ENCODE measurements at places on chromosomes 16 and 17.

- DNase-seq = no peak
Measured at GRCh38 chr17:187130-187529, 5.7 kb upstream of the DOC2B start.

DNA sequence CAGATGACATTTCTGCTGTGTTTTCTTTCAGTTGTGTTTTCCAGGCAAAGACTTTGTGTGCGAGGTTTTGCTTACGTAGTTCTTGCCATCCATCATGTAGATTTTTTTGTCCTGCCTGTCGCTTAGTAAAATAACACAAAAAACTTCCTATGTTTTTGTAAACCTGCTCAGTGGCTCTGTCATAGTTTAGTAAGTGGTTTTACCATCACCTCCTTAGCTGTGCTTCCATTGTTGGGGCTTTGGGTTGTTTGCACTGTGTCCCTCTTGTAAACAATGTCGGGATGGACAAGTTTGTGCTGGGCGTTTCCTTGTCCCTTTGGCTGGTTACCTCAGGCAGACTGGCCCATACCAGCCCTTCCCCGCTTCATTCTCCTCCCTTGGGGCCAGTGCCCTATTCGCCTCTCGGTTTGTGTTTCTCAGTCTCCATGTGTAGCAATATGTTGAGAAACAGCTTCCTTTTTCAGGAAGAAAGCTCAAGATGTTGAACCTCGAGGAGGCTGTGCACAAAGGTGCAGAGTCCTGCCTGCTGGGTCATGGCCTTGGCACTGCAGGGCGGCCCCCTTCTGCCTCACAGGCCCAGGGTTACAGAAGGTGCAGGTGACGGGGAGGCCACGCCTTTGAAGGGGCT is 74.6 kb downstream of the KSR1 start:
- DNase-seq = no peak

DNA sequence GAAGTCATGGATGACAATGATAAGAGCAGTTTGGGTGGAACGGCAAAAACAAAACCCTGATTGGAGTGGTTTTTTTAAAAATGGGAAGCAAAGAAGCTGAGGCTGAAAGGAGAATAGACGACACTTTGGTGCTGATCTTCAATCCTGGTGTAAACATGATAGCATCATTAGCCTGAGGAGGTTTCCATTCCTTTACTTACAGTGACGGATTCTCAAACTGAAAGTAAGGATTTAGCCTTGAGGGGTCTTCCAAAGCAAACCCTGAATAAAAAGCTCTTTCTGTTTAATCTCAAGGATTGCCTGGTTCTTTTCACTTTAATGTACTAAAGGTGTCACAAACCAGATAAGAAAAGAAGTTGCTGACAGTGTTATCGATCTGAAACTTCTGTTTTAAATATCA is 69.3 kb downstream of the KCNJ2 start:
- DNase-seq = no peak

DNA sequence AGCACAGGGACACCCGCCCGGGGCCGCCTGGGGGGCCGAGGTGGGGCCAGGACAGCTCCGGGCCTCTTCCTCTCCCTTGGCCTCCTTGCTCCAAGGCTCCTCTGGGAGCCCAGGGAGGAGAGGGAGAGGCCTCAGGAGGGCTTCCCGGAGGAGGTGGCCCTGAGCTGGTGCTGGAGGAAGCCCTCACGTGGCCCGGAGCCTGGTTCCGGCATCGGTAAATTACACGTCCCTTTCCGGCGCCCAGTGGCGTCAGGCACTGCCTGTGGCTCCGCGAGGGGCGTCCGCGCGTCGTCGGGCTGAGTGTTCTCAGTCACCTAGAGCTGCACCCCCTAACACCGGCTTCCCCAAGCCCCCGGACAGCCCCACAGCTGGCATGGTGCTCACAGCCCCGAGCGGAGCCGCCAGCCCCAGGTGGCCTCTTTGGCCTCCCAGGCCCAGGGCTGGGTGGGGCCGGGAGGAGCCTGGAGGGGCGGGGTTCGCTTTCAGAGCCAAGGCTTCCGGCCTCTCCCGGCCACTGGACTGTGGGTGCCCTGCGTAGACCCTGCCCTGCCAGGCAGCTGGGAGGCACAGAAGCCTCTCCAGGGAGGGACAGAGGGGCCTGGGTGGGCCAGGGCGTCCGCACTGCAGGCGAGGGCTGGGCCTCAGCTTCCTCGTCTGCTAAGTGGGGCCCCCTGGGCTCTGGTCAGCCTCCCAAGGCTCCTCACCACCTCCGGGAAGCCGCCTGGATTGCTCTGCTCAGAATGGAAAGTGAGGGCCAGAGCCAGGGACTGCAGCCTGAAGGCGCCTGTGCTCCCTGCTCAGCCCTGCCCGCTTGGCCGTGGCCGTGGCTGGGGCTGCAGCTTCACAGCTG is 27.9 kb upstream of the SSTR5 start:
- no peak for DNase-seq

DNA sequence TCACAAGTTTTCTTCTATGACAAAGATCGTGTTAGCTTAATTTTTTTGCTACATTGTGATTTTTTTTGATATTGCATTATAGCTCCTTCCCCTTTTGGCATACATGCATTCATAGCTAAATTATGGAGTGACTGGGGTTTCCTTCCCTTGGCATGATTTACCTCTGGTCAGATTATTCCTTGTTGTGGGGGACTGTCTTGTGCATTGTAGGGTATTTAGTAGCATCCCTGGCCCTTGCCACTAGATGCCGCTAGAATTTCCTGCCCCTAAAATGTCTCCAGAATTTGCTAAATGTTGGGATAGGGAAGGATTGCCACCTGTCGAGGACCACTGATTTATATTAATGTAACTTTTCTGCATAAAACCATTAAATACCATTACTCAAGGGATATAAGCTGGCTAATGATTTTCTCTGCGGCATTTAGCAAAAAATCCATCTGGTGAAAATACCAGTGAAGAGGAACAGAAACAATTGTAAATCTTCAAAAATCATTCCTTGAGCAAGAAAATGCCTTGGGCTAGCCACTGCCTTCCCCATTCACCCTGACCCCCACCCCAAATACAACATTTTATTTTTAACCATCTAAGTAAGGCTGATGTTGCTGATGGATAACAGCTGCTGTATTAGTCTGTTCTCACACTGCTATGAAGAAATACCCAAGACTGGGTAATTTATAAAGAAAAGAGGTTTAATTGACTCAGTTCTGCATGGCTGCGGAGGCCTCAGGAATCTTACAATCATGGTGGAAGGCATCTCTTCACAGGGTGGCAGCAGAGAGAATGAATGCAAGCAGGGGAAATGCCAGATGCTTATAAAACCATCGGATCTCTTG is 195.2 kb downstream of the MAP2K6 start:
- DNase-seq = no peak

DNA sequence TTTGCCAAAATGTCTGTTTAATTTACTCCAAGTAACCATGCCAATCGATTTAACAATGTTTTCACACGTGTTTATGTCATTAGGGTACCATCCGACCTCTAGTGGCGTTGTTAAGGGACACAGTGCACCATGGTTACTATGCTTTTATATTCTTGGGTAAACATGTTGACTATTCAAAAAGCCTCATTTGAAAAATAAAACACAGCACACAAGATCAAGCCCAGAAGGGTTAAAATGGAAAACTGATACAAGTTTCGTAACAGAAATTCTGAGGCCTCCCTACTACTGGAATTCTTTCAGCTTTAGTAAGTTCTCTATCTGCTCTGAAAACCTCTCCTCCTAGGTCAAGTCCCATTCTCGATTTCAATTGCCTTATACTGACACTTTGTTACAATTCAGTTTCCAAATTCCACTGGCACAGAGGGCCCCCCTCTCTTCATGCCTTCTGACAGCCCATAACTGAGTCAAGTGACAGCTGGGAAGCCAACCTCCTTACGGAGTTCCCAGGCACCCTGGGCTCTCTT is 2.1 kb downstream of the CFAP20 start:
- DNase-seq = peak; percentile 43

GRCh38 chr16:79618692-79619050 is 18.1 kb upstream of the MAF start:
- no peak for DNase-seq

- no peak for DNase-seq
Measured at GRCh38 chr16:876523-877241, 76.1 kb upstream of the GNG13 start.

DNA sequence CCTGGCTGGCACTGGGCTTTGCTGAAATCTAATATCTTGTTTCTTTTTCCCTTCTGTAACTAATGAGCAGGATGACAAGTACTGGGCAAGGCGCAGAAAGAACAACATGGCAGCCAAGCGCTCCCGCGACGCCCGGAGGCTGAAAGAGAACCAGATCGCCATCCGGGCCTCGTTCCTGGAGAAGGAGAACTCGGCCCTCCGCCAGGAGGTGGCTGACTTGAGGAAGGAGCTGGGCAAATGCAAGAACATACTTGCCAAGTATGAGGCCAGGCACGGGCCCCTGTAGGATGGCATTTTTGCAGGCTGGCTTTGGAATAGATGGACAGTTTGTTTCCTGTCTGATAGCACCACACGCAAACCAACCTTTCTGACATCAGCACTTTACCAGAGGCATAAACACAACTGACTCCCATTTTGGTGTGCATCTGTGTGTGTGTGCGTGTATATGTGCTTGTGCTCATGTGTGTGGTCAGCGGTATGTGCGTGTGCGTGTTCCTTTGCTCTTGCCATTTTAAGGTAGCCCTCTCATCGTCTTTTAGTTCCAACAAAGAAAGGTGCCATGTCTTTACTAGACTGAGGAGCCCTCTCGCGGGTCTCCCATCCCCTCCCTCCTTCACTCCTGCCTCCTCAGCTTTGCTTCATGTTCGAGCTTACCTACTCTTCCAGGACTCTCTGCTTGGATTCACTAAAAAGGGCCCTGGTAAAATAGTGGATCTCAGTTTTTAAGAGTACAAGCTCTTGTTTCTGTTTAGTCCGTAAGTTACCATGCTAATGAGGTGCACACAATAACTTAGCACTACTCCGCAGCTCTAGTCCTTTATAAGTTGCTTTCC is 56.0 kb downstream of the HLF start:
- DNase-seq = no peak

GRCh38 chr17:74163271-74163821 is 40.1 kb upstream of the RPL38 start:
- DNase-seq = no peak

- no peak for DNase-seq
Measured at GRCh38 chr17:81328978-81329926, 34.1 kb upstream of the SLC38A10 start.

DNA sequence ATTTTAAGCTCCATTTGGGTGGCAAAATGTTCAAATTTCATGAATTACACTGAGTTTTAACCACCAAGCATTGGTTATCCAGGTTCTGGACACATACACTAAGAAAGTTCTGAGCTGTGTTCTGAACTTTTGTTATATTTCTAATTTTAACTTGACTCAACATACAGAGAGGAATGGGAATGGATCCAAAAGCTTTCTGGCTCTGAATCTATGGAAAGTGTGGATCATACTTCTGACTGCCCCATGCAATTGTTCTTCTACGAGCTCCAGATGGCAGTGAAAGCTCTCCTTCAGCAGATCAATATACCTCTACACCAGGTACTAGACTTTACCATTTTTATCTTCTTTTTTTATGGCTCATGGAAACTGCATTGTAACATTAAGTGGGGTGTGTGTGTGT is 113.0 kb upstream of the NOG start:
- DNase-seq = no peak

DNA sequence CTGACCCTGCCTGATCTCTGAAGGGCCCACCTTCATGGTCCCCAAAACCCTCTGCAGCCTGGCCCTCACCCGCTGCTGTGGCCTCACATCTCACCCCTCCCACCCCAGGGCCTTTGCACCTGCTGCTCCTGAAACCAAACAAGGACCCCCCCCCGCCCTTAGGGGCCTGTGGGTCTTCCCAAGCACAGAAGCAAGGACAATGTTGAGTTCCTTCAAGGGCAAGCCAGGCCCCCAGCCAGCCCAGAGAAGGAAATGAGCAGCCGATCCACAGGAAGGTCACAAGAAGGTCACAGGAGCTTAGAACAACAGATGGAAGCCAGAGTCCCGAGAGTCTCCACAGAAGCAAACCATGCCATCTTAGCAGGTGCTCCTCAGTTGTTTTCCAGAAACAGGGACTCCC is 493 bp upstream of the PDE6G start:
- DNase-seq = no peak
